ENCODE measurements at places on chromosomes 7 and 10.

- DNase-seq = no peak
Observed at GRCh38 chr7:117123311-117123926, 170.1 kb downstream of the ST7 start.

DNA sequence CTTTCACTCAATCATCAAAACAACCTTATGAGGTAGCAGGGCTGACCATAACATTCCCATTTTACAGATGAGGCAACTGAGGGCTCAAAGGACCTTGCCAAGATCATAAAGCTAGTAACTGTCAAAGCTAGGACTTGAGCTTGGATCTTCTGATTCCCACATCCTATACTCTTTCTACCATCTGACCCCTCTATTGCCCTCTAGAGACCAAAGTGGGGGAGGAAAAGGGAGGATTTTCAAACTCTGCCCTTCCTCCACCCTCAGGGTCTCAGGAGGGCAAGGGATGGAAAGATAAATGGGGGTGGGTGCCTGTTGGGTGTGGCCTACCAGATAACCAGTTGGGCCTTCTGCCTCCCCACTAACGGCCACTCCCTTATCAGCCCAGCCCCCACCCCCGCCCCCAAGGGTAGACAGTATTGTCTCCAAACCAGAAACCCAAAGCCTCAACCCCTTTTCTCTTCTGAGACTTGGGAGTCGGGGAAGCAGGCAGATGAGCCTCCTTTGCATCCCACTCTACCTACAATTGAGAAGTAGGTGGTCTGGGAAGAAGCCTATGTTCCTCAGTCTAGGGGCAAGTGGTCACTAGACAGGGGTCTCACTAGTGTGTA lies 7.9 kb downstream of the LDB1 start:
- DNase-seq = no peak

DNA sequence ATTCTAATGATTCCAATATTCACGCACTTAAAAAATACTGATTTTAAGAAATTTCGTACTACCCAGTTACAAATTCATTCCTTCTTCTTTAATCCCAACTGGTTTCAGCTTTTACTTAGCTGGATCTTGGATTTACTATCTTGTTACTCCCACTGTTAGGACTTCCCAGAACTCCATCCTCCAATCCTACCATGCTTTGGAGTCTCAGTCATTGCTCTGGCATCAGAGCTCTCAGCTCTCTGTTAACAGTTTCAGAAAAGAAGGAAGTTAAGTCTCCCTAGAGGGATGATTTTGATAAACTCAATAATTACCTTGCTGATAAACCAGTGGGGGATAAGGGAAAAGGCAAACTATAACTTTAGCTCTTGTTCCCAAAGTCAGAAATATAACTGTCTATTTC lies 9.5 kb downstream of the PPA1 start:
- no peak for DNase-seq

DNA sequence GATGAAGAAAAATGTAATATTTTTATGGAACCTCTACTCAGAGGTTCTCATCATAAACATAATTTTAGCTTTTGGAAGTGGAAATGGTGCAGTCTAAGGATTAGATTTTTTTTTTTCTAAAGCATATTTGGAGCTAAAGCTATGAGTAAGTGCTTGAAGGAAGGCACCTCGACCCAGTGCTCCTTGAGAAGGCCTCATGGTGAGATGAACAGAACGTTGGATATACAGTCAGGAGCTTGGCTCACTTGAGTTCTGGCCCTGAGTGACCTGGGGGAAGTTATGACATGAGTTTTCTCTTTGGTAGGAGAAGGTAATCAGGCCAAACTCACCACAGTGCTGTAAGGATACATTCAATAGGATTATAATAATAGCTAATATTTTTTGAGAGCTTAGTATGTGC lies 163.3 kb downstream of the JCAD start:
- no peak for DNase-seq

- no peak for DNase-seq
Observed at GRCh38 chr10:77927402-77928246, 1.1 kb upstream of the DLG5 start.

- DNase-seq = no peak
Observed at GRCh38 chr10:131311661-131312477, at the start of gene TCERG1L. TSS of gene TCERG1L (minus strand) at chr10:131311721. CDS start at chr10:131311635, 86 bp downstream.

DNA sequence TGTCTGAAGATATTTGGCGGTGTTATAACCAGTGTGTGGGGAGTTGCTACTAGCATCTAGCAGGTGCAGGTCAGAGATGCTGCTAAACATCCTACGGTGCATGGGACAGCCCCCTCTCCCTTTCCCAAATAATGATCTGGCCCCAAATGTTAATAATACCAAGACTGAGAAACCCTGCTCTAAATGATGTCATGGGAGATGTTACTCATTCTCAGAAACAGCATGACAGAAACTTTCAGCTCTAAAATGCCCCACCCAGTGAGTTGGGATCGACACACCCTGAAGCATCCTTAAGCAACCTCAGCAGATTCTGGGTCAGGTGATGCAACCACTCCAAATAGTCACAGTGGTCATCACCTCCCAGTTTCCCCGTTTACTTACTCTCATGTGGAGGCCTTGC lies 108.8 kb upstream of the MPP7 start:
- no peak for DNase-seq

- DNase-seq = no peak
Observed at GRCh38 chr10:78657862-78658165, 411.0 kb upstream of the ZMIZ1 start.

DNA sequence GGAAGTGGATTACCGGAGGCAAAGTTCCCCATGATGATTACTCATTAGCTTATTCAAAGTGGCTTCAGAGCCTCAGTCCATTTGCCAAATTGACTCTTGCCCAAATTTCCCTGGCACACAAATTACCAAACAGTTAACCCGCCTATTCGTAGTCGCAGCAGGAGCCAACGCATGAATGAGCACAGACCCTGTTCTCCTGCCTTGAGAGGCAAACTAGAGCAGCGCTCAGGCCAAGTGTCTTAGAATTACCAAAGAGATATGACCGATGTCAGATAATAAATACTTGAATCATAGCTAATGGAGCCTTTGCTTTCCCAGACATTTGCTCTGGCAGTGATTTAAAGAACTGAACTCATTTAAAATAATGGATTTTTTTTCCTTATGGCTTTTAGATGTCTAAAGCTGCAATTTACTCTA lies 64.9 kb downstream of the CTTNBP2 start:
- no peak for DNase-seq

- no peak for DNase-seq
Observed at GRCh38 chr7:142516038-142516501, 233.2 kb upstream of the PRSS1 start.

DNA sequence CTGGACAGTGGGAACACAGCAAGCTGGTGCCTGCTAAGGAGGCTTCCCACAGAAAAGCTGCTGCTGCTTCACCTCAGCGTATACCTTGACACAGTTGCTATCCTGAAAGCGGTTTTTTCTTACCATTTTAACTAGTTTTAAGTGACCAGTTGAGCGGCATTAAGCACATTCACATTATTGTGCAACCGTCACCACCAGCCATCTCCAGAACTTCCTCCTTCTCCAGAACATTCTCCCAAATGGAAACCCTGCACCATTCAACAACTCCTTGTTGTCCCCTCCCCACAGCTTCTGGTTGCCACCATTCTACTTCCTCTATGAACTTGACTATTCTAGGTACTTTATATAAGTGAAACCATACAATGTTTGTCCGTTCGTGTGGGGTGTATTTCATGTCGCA lies 169.9 kb downstream of the SNX10 start:
- no peak for DNase-seq

DNA sequence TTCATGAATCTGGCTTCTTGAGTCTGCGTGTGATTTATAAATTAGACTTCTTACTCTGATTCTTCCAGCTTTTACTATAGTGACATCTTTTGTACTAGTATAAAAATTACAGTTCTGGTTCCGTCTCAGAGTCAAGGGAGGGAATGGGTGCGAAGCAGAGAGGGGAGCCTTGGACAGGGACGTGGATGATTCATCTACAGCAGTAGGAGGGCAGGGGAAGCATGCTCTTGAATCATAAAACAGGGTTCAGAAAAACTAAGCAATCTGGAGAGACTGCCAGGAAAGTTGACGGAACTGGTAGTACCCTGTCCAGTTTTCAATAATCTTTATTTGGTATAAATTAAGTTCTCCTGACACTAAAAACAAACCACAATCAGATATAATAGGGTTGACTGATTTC lies 58.1 kb downstream of the ITGA8 start:
- DNase-seq = no peak

DNA sequence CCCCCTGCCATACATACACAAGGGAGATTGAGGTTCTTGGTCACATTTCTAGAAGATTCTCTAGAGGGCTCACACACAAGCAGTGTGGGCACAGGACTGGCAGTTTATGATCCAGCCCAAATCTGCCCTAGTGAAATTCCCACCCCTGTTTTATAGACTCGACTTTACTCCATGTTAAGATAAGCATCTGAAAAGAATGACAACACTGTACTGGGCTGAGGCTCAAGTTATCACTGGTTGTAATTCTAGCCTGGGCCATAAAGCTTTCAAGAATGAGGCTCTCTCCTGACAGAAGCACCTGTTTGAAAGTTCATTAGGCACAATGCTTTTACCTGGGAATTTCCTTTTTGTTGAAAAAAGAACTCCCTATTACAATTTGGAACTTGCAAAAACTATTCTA lies 195.6 kb upstream of the GLI3 start:
- DNase-seq = no peak

DNA sequence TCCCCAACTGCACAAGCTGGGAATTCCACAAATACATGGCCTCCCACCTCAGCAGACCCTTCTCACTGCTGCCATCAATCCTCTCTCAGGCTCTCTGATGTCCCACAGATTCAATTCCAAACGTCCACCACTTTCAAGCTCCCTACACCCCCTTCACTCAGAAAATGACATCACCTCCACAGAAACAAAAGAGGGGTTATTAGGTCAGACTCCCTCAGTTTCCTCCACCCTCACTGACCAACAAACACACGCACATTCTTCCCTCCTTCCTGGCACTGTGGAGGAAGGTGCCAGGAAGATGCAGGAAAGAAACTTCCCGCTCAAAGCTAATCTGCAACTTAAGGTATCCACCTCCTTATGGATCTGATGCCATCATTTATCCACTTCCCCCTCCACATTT lies 18.3 kb downstream of the ZNF438 start:
- no peak for DNase-seq

DNA sequence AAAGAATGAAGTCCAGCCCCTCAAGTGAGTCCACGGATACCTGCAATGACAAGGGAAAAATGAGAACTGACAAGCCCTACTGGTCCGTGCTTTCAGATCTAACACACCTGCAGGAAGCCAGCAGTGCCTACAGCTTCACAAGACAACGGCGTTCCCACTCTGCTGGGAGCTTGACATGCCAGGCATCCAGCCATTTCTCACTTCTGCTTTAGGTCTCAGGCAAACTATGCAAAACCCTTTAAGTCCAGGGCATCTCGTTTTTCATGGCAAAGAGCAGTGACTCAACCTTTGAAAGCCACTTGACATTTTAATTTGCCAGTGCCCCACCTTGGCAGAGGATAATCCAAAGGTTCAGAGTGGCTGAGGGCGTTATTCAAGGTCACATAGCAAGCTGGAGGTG lies 49.1 kb upstream of the GPAM start:
- DNase-seq = no peak

DNA sequence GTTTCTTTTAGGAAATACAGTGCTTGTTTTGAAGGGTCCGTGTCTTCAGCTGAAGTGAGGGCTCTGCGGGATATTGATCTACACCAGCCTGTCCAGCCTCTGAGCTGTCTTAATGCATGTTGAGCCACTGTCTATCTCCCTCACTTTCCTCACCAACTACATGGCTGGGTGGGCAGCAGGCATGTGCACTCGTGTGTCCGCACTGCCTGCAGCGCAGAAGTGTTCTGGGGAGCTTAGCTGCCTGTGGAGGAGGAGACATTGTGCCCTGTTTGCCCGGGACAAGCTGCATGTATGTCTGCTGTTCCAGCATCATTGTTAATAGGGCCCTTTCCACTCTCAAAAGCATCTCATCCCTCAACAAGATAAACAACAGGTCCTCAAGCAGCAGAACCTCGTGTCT lies 133.1 kb upstream of the EEPD1 start:
- DNase-seq = no peak

- DNase-seq = no peak
Observed at GRCh38 chr7:79778786-79779770, 325.6 kb upstream of the MAGI2 start.

GRCh38 chr7:30874656-30875302 lies 36.9 kb upstream of the AQP1 start:
- DNase-seq = no peak

DNA sequence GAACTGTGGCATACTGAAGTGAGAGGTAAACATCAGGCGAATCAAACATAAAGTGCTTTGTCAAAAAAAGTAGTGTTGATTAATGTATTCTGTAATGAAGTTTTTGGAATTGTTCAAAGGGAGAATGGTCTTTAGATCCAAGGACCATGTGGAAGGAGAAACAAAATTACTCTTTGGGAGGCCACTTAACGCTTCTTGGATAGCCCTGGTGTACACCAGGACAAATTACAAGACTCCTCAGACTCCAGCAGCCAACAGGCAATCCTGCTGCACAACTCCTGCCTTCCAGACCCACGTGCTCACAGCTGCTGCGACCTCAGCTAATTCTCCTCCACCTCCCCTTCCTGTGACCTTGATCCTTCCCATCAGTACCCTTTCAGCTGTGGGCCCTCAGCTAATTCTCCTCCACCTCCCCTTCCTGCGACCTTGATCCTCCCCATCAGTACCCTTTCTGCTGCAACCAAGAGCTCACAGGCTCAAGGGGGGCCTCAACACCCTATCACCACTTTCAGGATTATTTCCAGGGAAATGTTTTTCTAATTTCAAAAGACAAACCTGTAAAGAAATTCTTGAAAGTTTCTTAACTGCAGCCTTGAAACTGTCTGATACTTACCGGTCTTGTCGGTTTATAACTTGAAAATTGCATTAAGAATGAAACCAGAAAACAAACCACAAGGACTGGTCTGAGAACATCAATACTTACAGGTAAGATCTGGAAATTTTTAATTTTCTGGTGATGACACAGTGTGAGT lies 29.7 kb upstream of the DDC start:
- no peak for DNase-seq

DNA sequence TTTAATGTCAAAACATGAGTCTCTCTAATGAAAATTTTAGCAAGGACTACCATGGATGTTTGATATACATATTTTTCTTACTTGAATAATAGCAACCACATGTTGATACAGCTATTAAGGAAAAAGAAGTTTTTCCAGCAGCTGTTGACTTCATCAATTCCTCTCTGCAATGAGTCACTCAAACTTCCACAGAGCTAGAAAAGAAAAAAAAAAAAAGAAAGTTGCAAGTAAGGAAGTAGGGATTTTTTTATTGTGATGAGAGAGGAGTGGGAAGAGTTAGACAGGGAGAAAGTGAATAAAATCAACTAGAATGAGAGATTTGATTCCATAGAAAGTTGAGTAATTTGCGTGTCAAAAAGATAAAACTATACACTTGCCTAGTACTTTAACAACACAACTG lies 46.2 kb downstream of the CAV1 start:
- no peak for DNase-seq

DNA sequence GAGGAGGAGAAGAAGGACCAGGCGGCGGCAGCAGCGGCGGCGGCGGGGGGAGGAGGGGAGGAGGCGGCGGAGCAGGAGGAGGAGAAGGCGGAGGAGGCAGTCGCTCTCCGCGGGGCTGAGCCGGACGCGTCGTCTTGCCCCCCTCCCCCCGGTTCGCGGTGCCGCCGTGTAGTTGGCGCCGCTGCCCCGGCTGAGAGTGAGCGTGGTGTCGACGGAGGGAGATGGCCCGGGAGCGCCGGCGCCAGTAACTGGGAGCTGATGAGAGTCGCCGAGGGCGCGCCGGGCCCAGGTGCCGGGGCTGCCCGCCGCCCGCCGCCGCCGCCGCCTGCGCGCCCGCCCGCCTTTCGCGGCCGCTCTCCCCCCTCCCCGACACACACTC lies 257 bp downstream of the WAC start:
- DNase-seq = no peak

Data from caudate nucleus (tissue), 63 donors.